ENCODE measurements at places on chromosomes 5 and 9. TPM values are rescaled to one million over a fixed set of nuclear protein-coding genes. Genes with fewer than 3 reads are reported as not detected.

DNA sequence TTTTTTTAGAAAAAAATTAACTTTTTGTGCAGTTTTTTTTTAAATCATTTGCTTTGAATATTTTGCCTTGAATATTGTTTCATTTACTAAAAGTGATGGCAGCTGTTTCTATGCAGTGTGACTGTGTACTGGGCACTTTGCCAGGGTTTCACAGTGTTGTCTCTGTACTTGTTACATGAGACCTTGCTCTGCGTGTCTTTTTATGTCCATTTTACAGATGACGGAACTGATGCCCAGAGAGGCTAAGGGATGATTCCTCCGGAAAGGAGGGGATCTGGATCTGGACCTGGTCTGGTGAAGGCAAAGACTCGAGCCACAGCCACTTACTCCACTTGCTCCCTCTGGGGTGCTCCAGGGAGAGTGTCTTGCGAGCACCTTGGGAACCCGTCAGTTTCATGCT lies 124.8 kb upstream of the PTCH1 start:
- no peak for DNase-seq

GRCh38 chr5:72007336-72008111 lies 99.8 kb upstream of the MAP1B start:
- DNase-seq, result no peak

- no peak for DNase-seq
Observed at GRCh38 chr9:131628459-131629225, 83.3 kb downstream of the PRRT1B start.

DNA sequence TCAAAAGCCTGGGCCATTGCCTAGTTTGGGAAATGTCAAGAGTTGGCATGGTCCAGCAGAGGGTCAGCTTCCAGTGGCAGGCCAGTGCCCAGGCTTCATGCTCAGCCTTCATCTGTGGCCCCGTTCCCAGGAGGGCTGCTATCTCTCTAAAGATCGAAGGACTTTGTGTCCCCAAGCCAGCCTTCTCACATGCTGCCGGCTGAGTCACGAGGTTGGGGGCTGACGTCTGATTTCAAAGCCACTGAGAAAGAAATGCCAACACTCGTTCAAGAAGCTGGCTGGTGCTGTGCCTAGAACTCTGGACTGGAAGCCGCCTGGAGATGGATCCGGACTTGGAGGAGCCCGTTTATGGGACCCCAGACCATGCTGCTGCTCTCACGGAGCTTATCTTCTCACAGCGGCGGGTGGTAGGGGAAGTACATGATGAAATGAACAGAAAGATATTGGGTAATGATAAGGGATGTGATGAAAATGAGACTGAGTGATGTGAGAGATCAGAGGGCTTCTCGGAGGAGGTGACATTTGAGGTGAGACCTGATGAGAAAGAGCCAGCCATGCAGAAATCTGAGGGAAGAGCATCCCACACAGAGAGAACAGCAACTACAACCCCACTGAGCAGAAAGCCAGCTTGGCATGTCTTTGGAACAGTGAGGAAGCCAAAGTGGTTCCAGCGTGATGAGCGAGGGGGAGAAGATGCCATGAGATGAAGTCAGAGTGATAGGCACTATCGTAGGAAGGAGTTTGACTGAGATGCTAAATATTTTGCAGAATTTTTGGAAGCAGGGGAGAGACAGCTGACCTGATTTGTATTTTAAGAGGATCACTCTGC lies 54.9 kb upstream of the BOD1 start:
- peak; percentile 32 for DNase-seq

DNA sequence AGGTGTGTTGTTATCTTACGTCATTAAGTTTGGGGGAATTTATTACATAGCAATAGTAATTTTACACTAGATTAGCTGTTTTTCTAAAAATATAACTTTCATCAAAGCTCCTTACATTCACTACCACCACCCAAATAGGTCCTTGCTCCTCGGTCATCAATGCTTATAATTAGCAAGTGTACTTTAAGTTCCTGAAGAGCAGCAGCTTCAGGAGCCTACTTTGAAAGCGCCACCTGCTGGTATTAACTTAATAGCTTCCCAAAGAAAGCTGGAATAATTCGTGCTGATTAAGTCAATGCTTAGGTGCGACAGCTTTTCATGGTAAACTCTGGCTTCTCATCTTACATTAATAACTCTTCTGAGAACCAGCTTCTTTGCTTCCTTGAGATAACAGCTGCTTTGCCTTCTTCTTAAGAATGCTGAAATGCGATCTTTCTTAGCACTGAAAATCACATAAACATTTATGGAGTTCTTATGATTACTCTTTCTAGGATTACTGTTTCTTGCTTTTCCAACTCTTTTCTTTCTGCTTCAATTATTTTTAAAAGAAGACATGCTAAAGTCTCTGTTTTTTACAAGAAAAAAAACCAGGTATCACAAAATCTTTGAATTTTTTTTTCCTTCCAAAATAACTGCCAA lies 10.0 kb upstream of the C5 start:
- peak; percentile 83 for DNase-seq

The CDC25C gene
- 0.26 TPM for total RNA-seq

The CFAP157 gene
- total RNA-seq, result under 0.01 TPM

The DDX4 gene
- not detected for total RNA-seq

Data from fibroblast of lung (primary cell).